NCI-H526 (cell line): ENCODE measurements at places on chromosomes 5 and 9.

- DNase-seq, result no peak
Observed at GRCh38 chr5:55865831-55866230, 14.7 kb downstream of the IL31RA start.

DNA sequence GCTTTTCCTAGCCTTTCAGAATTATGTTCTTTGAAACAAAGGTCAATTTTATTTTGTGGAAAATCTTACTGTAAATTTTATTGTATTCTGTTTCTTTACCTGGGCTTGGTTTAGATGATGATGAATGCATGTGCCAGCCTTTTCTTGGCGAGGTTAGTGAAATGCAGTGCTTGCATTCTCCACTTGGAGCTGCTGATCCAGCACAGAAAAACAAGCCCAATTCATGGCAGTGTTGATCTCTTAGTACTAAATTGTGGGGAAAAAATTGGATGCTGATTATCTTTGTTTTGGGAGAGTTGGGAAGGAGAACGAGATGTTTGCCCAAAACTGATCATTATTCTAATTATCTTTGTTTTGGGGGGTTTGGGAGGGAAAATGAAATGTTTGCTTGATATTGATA is 3.7 kb downstream of the HABP4 start:
- no peak for DNase-seq

DNA sequence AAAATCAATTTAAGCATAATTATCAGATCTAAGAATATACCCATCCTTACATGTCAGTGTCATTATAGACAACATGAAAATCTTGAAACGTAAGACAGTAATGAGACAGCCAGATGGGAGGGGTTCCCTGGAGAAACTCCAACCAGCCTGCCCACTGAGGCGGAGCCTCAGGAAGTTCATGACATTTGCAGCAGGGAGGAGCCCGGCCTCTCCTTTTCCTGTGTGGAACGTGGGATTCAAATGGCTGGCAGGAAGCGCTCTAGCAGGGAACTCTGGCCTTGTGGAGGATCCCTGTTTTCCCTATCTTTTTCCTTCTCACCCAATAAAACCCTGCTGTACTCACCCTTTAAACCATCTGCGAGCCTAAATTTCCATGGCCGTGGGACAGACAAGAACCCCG is 176.6 kb upstream of the KCNN2 start:
- DNase-seq, result peak; percentile 26

DNA sequence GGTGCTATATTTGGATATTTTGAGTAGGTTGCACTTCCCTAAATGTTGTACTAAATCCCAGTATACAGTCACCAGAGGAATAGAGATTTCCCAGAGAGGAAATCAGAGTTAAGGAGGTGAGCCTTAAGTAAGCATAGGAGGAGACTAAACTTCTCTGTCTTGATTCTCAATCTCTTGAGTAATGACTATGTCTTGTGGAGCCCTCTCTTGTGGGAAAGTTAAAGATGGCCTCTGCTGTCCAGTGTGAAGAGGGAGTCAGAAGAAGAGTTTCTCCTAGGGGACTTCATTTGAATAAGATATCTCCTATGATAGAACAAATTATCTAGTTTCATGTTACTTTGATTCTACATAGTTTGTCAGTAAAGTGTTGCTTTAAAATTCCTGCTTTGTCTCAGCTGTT is 502.5 kb downstream of the PDE4D start:
- no peak for DNase-seq

- no peak for DNase-seq
Observed at GRCh38 chr9:23907343-23907742, 81.3 kb upstream of the ELAVL2 start.

DNA sequence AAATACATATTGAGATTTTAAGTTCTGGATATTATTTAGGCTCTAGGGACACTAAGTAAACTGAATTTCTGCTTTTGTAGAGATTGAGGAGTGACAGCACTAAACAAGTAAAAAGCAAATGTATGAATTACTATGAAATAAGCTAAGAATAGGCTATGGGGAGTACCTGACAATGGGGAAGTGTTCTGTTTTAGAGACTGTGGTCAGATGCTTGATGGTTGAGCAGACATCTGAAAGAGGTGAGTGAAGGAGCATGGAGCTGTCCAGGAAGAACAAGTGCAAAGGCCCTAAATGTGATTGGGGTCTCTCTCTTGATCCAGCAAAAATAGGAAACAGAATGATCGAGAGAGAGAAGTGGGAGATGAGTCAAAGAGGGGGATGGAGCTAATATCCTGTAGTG is 111.7 kb downstream of the JAKMIP2 start:
- DNase-seq, result no peak

- DNase-seq, result no peak
Observed at GRCh38 chr5:87138091-87138805, 129.4 kb upstream of the RASA1 start.

- DNase-seq, result no peak
Observed at GRCh38 chr5:138965626-138966025, 90.5 kb upstream of the LRRTM2 start.

- no peak for DNase-seq
Observed at GRCh38 chr5:91269198-91269597, 113.9 kb downstream of the ARRDC3 start.

GRCh38 chr9:70542311-70542931 is 128.0 kb upstream of the KLF9 start:
- no peak for DNase-seq

- no peak for DNase-seq
Observed at GRCh38 chr5:15757103-15757502, 257.1 kb downstream of the FBXL7 start.
